ENCODE measurements at places on chromosomes 2 and 18.

GRCh38 chr2:219727771-219728429, 100.5 kb downstream of the SLC4A3 start:
- no peak for DNase-seq

GRCh38 chr2:226564667-226565066, 235.0 kb downstream of the IRS1 start:
- DNase-seq = no peak

DNA sequence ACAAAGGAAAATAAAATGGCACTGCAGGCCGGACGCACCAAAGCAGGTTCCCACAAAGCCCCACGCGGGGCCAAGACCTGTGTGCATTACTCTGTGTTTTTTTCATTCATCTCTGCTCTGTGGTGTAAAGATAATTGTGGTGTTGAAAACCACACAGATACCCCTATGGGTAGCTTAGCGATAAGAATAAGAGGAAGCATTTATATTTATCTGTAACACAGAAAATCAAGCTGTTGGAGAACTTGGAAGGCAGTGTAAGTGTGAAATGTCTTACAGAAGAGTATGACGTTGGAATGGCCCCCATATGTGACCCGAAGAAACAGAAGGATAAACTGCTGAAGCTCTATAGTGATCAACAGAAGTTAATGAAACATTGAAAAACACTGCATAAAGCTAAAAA, 20.3 kb upstream of the MARCO start:
- no peak for DNase-seq

DNA sequence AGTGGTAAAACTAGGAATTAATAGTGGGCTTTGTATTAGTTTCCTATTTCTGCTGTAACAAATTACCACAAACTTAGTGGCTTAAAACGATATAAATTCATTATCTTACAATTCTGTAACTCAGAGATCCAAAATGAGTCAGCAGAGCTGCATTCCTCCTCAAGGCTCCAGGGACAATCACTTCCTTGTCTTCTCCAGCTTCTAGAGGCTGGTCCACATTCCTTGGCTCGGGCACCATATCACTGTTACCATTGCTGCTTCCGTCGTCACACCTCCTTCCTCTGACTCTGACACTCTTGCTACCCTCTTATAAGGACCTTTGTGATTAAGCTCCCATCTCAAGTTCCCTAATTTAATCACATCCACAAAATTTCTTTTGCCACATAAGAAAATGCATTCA, 567.8 kb upstream of the KLHL29 start:
- DNase-seq = no peak

- DNase-seq = peak; percentile 69
Measured at GRCh38 chr18:59005262-59005661, 134.4 kb upstream of the SEC11C start.

GRCh38 chr2:113117541-113118262, 9.7 kb upstream of the IL1RN start:
- peak; percentile 48 for DNase-seq

- no peak for DNase-seq
Measured at GRCh38 chr2:199842631-199843395, 8.2 kb downstream of the FTCDNL1 start.

GRCh38 chr2:8602809-8603208, 79.0 kb upstream of the ID2 start:
- no peak for DNase-seq

DNA sequence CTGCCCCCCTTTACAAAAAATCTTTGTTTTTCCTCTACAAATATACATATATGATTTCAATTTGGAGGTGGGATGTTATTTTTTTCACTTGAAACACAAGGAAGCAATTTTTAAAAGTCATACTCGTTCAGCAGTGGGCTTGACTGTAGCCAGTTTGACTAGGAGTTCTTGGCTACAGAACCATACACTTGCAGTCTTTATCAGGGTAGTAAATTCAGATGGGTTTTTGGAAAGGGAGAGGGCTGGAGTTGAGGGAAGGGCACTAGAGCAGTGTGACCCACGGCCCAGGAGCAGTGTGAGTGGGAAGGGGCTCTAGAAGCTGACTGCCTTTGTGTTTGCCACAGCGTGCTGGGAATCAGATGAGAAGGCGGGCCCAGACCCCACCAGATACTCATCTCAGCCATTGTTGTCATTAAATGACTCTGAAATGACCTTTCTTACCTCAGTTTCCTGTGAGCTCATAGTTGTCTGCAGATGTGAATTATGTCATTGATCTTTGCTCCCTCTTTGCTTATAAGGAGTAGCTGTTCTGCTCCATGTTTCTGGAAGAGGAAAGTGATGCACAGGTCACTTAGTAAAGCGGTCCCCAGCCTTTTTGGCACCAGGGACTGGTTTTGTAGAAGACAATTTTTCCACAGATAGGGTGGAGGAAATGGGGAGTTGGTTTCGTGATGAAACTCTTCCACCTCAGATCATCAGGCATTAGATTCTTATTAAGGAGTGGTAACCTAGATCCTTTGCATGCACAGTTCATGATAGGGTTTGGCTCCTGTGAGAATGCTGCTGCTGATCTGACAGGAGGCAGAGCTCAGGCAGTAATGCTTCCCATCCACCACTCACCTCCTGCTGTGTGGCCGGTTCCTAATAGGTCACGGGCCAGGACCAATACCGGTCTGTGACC, 116.8 kb downstream of the SPTBN1 start:
- no peak for DNase-seq

DNA sequence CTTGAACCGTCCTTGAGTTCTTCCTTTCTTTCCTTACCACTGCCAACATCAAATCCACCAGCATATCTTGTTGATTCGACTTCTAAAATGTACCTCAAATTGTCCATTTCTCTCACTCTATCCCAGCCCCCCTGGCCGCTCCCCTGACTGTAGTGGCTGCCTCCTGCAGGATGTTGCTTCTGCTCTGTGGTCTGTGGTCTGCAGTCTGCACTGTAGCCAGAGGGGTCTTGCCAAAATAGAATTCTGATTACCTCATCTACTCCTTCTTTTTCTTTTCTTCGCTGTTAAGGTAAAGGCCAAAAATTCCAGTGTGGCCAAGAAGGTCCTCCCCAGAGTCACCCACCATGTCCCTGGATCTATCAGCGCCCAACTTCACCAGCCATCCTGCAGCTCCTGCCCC, 79.5 kb upstream of the ALPP start:
- DNase-seq = no peak

DNA sequence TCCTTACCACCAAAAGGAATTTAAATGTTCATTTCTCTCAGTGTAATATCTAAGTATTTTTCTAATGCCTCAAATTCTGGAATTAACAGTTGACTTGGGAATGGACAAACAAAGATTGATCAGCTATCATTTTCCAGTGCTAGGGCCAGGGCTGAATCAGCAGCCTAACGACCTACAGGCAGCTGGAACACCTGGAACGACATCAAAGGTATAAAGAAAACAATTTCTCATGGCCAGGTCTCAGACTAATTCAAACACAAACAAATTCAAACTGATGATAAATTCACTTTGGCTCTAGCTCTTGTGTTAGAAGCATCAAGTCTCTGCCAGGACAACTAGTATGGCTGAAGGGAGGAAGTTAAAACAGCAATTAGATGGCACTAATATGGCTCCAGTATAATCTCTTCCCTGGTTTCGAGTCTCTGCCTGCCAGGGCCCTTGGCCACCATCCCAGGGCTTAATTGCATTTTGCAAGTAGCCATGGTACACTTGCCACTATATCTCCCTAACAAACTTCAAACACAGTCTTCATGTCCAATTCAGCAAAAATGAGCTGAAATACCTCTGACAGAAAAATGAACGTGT, 70.2 kb upstream of the FSHR start:
- DNase-seq = no peak

GRCh38 chr2:40962026-40962425, 510.1 kb upstream of the SLC8A1 start:
- DNase-seq = no peak

- no peak for DNase-seq
Measured at GRCh38 chr2:55776479-55776878, 82.8 kb upstream of the PNPT1 start.
